ENCODE measurements at places on chromosomes 6 and 20.

- no peak for DNase-seq
These were observed 186.8 kb downstream of the ARID1B start for GRCh38 chr6:156963712-156964700.

GRCh38 chr6:11598687-11599086, 61.1 kb downstream of the TMEM170B start:
- no peak for DNase-seq

- no peak for DNase-seq
These were observed 66.2 kb downstream of the ARMC2 start for GRCh38 chr6:108914235-108915022.

- DNase-seq: no peak
These were observed 182.3 kb downstream of the SASH1 start for GRCh38 chr6:148524976-148525375.

GRCh38 chr6:124723671-124724070, 238.6 kb upstream of the RNF217 start:
- no peak for DNase-seq

DNA sequence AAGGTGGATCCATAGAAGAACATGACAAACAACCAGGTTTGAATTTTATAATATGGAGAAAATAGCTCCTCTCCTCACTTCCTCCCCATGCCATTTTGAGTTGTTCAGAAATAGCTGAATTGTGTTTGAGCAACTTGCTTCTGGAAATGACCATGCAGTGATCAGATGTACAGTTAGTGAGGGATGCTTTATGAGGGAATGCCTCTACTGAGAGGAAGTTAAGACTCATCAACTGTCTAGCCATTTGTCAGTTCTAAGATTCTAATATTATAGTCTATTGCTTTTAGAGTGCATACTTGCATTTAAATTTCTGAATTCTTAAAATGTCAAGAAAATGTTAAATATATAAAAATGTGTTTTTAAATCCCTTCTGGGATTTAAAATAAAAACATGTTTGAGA, 3.8 kb downstream of the LAMA2 start:
- DNase-seq: no peak

GRCh38 chr6:18183766-18184165, 28.5 kb downstream of the KDM1B start:
- DNase-seq: no peak

DNA sequence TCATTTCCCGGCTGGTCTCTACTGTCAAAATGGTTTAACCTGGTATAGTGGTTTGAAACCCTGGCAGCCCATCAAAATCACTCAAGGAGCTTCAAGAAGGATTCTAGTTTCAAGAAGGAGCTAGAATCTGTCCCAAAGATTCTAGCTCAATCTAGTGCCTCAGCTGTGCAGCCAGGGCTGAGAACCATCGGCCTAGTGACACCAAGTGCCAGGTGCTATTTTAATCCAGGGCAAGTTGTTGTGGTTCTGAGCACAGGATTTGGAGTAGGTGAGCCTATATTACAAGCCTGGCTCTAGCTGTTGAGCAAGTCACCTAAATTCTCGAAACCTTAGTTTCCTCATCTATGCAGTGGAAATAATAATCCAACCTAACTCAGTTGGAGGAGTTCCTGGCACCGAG, 3.7 kb downstream of the MOCS1 start:
- DNase-seq: no peak

DNA sequence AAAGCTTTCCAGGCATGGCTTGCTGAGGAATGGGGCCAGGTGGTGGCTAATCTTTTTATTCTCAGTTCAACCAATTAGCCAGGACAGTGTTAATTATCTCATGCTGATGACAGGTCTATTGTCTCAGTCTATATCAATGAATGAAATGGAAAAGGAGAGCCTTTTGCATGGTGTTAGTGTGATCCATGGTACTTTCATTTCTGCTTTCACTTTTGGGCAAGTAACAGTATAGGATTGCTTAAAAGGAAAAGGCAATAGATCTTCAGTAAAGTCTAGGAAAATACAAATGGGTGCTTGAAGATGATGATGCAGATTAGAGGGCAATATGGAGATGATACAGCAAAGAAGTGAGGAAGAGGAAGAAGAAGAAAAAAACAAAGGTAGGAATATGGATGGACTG, 430.3 kb downstream of the TFAP2A start:
- no peak for DNase-seq

DNA sequence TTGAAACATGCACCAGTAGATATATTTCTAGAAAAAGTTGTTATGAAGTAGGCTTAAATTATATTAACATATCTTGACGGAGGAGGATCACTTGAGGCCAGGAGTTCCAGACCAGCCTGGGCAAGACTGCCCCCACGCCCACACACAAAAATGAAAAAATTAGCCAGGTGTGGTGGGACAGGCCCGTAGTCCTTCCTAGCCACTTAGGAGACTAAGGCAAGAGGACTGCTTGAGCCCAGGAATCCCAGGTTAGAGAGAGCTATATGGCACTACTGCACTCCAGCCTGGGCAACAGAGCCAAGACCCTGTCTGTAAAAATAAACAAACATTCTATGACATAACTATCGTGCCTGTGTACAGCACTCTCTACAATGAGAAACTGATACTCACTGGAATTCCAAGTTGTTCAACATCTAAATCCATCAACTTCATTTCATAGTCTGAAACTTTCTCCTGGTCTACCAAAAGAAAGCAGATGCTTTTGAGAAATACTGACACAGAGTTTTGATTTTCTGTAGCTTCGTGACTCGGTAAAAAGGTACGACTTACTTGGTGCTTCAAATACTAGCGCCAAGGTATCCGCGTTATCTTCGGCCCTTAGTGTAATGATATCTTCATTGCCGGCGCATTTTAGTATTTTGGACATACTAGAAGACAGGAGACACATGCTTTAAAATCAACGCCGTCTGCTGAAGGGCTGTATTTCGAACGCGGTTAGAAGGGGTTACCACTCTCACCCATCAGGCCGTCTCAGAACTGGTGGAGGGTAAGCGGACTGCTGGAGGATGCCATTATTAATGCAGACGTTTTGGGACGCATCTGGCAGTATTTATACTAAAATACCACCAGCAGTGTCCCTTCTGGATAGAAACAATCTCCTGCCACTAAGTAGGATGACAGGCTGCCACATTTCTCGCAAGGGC, 1.3 kb downstream of the PCNA start:
- no peak for DNase-seq

DNA sequence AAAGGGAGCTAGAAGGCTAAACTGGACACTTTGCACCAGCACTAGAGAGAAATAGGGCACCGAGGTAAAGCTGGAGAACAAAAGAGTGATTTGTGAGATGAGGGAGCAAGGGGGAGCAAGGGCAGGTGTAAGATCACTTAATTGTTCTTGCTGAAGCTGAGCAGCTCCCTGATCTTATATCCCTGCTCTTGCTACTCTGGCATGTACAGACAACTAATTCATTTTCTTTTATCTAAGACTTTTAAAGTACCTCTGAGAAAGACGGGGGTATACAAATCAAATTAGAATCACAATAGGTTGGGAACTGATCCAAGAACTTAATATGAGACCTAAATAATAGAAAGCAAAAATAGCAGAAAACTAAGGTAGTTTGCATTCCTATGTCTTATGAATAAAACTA, 381.7 kb upstream of the POU3F2 start:
- DNase-seq: no peak

DNA sequence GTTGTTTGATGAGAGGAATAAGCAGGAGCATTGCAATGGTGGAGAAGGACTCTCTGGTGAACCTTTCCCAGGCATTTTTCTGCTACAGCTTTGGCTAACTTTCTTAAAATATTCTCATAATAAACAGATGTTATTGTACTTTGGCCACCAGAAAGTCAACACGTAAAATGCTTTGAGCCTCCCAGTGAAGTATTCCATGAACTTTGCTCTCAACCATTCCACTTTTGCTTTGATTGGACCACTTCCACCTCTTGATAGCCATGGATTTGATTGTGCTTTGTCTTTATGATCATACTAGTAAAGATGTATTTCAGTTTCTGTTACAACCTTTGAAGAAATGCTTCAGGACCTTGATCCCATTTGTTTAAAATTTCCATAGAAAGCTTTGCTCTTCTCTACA, 241.1 kb downstream of the TENT5A start:
- DNase-seq: no peak

DNA sequence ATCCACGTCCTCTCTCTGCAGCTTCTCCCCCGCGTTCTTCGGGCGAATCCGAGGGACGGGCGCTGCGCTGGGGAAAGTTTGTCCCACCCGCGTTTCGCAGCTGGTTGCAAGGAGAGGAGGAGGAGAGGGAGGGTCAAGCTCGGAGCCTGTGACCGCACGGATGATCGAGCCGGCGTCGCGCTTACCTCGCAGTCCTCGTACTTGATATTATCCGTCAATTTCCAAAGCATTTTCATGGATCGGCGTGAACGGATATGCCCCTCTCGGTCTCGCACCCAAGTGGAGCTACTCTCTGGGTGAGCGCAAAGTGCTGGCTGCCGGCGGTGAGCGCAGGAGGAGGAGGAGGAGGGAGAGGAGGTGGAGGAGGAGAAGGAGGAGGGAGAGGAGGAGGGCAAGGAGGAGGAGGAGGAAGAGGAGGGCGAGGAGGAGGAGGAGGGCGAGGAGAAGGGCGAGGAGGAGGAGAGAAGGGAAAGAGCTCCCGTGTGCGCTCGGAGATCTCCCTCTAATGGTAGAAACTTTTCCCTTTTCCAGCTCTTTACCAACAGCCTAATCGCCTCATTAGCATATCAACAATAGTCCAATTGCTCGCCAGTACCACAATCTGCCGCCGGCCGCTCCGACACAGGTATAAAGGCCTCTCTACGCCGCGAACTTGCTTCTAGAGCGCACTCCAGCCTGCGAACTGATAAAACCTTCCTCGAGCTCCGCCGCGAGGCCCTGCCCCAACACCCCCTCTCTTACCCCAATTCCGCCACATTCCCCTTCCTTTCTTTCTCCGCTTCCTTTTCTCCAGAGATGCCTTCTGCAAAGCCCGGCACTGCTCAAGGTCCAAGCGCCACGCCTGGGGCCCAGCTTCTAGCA, at the start of gene TFAP2A:
TFAP2A (minus strand) TSS at position 319 of the 861 bp plus-strand sequence; CDS start at position 236, 83 bp downstream.
- DNase-seq: no peak

DNA sequence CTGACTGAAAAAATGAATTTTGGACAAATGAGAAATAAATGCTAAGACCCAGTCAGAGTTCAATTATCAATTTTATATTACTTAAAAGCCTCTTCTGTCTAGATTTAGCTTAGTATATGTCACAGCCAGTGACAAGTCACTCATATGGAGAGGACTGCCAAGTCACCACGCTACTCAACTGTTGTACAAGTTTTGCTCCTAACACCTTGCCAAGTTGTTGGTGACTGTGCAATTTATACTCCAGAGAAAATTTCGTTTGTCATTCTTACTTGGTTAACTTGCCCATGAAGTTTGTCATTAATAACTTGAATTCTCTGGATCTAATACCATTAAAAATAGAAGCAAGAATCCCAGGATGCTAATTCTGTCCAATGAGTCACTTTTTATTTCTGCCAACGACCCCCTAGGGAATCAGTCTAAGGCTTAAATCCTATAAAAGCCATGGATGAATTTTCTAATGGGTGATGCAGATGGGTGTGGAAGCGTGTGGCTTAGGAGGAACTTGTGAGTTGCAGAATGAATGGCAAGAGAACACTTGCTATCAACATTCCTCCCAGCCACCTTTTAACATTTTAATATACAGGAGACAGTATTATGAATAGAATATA, 30.4 kb upstream of the FBXO30 start:
- DNase-seq: no peak

- DNase-seq: no peak
These were observed 16.1 kb upstream of the CDKN1A start for GRCh38 chr6:36662380-36662779.

- DNase-seq: no peak
These were observed 30.0 kb downstream of the VSTM2L start for GRCh38 chr20:37932919-37933318.

DNA sequence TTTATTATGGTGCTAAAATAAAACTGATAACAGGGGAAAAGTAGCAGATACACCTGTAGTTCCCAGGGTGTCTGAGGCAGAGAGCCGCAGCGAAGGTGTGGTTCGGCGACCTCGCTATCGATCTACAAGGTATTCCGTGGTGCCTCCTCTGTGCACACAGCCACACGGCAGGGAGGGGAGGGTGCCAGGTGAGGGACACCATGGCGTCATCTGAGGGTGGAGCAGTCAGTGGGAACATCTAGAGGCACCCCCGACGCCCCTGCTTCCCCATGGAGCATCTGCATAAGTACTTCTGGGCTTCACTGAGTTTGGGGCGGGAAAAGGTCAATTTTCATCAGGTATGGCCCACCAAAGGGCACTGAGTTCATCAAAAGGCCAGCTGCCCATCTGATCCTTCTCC, 243.3 kb downstream of the TAF4 start:
- no peak for DNase-seq

DNA sequence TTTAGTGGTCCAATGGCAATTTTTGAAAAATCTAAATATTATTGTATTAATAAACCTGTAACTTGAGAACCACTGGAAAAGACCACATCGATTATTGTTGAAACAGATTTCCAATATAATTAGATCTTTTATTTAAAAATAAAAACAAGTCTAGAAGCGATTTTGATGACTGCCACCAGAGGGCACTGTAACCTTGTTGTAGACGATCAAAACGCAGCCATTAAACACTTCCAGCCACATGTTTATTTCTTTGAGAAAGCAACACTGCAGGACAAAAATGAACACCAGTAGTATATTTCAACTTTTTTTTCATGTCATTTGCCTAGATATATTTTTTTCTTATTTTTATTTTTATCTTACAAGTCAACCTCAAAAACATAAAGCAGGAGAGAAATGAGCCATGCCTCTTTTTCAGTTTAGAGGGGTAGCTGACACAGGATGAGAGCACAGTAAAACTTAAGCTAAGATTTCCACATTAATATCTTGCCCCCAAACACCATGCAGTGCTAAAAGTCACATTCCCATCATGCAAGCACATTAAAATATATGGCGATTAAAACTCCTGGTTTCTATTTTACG, 115.4 kb downstream of the OPRM1 start:
- peak; percentile 38 for DNase-seq

GRCh38 chr20:50730765-50731054, 670 bp upstream of the PARD6B start:
- DNase-seq: no peak

DNA sequence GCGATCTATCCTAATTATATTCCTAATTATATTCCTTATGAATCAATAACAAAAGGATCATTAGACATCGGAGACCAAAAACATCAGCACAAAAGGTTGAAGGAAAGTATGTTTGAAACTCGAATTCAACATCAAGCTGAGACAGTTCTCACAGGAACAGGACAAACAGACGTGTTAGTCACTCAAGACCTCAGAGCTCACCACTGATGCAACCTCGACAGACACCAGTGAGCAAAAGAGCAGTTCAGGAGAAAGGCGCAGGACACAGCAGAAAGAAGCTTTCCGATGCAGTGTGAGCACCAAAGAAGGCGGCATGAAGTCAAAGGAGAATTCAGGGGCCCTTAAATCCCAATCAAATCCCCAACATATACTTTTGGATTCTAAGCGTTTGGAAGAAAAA, 6.3 kb upstream of the RAMACL start:
- no peak for DNase-seq

DNA sequence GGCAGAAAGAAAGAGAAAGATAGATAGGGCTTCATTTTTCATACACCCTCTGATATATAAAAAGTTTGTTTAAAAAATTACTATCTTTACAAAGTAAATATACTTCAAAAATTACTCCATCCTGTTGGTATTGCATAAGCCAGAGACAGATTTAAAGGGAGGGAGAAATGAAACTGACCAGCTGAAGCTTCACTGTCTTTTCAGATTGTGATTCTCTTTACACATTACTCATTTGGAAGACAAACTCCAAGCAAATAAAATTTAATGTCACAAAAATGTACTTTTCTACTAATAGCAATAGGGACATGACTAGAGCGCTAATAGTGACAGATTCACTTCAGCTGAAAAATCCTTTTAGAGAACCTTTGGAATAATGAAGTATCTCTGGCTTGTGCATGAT, 38.6 kb upstream of the MARCKS start:
- no peak for DNase-seq

Measured in stimulated activated CD4-positive, alpha-beta T cell treated with anti-CD3 and anti-CD28 coated beads, Interleukin-1b, Interleukin-23, amount 100 ng/mL, for 1 hour (primary cell).